ENCODE measurements at places on chromosomes 1 and 21. TPM values are rescaled to one million over a fixed set of nuclear protein-coding genes. Genes with fewer than 3 reads are reported as not detected.

CFHR5 gene
- total RNA-seq, result not detected

AIRE gene
- not detected for total RNA-seq

MYOCOS gene
- total RNA-seq, result not detected

UBL4B gene
- total RNA-seq, result not detected

CNR2 gene
- total RNA-seq, result not detected

PMVK gene
- 44.2 TPM for total RNA-seq

ANGPTL7 gene
- not detected for total RNA-seq

RAB7B gene
- total RNA-seq, result 2.0 TPM

KCNT2 gene
- total RNA-seq, result not detected

CACHD1 gene
- total RNA-seq, result 1.7 TPM

RHD gene
- total RNA-seq, result not detected

IL19 gene
- not detected for total RNA-seq

SZT2 gene
- 6.7 TPM for total RNA-seq

RCSD1 gene
- 0.08 TPM for total RNA-seq

AMPD1 gene
- total RNA-seq, result not detected

PRDX1 gene
- 2,209 TPM for total RNA-seq

OLFML3 gene
- 3.7 TPM for total RNA-seq

TRPM2 gene
- total RNA-seq, result 8.8 TPM

AVPR1B gene
- total RNA-seq, result not detected

PTAFR gene
- 0.29 TPM for total RNA-seq

PGBD2 gene
- 4.4 TPM for total RNA-seq

All from A549 treated with CpdA at 1 μM for 4 hours (cell line).